ENCODE measurements at places on chromosomes 1 and 21.
A peak's percentile ranks its signal among the peaks of the same experiment; 100 is the strongest.

- DNase-seq, result no peak
Observed at GRCh38 chr1:83064589-83065242, 934.2 kb downstream of the TTLL7 start.

DNA sequence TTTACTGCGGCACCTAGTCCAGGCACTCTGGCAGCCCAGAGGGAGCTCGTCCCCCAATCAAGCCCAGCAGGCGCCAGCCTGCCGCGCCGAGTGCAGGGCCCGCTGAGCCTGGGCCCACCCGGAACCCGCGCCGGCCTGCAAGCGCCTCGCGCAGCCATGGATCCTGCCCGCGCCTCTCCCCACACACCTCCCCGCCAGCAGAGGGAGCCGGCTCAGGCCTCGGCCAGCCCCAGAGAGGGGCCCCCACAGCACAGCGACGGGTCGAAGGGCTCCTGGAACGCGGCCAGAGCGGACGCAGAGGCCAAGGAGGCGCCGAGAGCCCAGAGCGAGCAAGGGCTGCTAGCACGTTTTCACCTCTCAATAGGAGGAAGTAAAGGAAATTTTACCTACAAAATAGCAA lies 767.0 kb downstream of the MRPL39 start:
- no peak for DNase-seq

- DNase-seq, result no peak
Observed at GRCh38 chr1:116123837-116124533, 12.8 kb downstream of the MAB21L3 start.

DNA sequence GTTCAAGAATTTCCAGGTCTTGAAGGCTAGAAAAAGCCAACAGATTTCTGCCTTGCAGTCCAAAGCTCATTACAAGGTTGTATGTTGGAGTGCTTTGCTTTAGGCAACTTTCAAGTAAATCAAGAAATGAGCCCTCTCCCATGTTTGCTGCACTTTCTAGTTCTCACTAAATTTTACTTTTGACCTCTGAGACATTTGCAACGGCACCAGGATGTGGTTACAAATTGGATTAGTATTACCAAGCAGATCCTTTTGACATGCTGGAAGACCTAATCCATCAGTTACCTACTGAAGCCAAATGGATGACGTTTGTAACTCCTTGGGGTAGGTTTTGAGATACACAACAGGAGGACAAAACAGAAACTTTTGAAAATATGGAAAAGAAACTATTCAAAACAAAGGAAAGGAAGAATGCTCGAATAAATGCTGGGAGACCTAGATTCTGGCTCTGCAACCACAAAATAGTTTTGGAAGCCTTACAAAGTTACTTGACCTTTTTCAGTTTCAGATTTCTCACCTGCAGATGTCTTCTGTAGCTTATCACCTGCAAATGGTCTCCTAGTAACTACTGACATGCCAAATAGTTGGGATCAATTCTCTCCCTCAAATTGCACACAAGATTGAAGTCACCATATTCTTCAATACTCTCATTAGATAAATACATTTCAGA lies 251.7 kb upstream of the ADGRL2 start:
- no peak for DNase-seq

GRCh38 chr1:233662575-233663304 lies 48.8 kb downstream of the KCNK1 start:
- no peak for DNase-seq

DNA sequence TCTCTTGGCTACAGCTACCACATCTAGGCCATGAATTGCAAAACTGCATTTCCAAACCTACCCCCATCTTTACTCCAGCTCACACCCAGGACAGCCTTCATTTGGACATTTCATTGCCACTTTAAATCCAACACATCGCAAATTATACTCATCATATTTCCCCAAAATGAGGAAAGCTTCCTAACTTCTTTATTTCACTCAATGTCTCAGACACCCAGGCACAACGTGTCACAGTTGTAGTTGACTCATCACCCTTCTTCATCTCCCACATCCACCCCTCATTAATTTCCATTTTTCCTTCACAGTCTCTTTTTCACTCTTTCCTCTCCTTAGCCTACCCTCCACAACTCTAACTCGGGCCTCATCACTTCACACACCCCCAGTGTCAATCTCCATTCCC lies 6.7 kb downstream of the OTUD7B start:
- no peak for DNase-seq

DNA sequence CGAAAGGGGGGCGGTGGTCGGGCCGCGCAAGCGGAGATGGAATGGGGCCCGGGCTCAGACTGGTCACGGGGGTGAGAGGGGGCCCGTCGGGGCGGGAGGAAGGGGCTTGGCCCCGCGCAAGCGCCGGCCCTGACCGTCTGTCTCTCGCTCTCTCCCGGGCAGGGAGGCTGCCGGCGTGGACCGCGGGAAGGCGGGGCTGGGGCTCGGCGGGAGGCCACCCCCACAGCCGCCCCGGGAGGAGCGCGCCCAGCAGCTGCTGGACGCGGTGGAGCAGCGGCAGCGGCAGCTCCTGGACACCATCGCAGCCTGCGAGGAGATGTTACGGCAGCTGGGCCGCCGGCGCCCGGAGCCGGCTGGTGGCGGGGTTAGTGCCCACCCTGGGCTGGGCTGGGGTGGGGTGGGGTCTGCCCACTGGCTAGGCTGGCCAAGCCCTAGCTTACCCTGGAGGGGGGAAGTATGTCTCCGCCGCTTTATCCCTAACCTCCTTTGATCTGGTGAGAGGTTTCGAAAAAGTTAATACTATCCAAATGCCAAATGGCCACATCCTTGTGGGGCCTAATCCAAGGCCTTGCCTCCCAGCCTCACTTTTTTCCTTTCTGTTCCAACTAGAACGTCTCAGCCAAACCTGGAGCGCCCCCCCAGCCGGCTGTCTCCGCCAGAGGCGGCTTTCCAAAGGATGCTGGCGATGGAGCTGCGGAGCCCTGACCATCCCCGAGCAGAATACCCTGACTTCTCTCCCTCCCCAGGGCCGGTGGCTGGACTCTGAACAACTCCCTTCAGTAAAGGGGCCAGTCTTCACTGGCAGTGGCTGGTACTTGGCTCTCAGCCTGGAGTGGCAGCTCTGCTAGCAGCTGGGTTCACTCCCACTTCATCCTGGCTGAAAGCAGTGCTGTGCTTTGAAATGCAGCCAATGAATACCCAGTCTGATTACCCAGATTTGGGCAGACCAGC lies 636 bp upstream of the YRDC start:
- DNase-seq, result peak; percentile 91

GRCh38 chr1:59500950-59501742 lies 204.3 kb downstream of the FGGY start:
- no peak for DNase-seq

- no peak for DNase-seq
Observed at GRCh38 chr1:206098242-206098919, 18.8 kb downstream of the AVPR1B start.

DNA sequence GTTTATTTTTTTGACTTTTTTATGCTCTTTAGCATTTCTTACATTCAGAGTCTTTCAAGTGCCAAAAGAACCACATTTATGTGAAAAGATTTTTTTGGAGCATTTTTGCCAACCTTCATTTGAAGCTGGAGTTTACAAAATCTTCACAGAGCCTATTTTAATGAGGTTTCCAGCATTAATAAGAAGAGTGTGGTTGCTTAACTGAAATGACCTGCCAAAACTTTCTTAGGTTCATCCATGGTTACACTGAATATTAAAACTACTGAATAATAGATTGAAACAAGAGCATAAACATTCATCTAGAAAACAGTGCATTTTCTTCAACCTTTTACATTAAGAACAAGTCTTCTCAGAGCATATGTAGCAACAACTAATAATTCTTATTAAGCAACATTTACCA lies 672.3 kb upstream of the CXADR start:
- DNase-seq, result no peak

DNA sequence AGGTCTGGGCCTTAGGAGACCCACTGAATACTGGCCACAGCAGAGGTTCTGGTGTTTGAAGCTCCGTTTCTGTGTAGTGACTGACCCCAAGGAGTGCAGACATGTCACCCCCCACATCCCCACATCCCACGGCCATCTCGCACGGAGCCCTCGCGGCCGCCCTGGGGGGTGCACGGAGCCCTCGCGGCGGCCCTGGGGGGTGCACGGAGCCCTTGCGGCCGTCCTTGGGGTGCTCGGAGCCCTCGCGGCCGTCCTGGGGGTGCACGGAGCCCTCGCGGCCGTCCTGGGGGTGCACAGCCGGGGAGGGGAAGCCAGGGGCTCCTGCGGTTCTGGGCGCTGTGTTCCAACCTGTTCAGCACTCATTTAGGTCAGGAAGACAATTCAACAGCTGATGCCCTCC lies 68.4 kb downstream of the SCCPDH start:
- no peak for DNase-seq

DNA sequence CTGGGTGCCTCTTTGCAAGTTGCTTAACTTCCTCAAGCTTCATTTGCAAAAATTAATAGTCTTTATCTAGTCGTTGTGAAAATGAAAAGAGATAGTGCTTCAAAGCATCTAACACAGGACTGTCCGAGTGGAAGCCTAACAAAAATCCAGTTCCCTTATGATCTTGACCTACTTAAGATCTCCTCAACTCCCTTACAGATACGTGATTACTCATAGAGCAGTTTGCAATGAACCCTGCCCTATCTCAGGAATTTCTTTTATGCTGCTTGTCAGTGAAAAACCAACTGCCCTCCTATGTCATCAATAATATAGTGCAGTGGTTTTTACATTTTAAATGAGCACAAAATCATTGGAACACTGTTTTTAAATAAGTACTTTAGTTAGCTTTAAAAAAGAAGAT lies 314.3 kb downstream of the BACH1 start:
- peak; percentile 3 for DNase-seq

GRCh38 chr1:2126331-2127186 lies 68.0 kb downstream of the FAAP20 start:
- DNase-seq, result no peak

GRCh38 chr1:99784143-99784542 lies 17.7 kb upstream of the FRRS1 start:
- no peak for DNase-seq

GRCh38 chr1:11058595-11059154 lies 1.1 kb downstream of the SRM start:
- no peak for DNase-seq

GRCh38 chr1:61082311-61083012 lies at the start of gene NFIA:
Gene NFIA (plus strand): TSS chr1:61082561.
- peak; percentile 62 for DNase-seq

DNA sequence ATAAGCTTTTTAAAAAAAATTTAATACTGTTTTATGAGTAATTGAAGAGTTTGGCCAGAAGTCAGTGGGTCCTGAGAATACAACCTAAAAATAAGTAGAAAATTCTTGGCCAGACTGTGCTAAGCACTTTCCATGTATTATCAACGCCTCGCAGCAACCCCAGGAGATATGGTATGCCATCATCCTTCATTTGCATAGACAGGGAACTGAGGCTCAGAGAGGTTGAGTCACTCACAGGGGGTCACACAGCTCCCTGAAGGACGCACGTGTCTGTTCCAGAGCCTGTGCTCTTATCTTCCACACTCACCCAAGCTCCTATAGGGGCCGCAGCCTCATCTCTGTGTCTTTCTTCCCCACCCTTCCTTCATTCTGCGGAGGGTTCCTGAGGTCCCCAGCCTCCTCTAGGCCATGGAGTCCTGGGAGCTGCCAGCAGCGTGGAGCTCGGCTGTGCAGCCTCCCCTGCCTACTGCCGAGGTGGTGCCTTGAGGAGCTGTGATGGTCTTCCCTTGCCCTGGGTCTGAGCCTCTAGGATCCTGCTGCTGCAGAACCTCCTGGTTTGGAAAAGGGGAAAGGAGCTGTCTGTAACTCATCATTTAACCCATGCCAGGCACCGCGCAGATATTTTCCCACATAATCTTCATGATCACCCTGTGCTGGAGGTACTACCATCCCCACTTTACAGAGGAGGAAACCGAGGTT lies 30.3 kb upstream of the ECE1 start:
- no peak for DNase-seq

DNA sequence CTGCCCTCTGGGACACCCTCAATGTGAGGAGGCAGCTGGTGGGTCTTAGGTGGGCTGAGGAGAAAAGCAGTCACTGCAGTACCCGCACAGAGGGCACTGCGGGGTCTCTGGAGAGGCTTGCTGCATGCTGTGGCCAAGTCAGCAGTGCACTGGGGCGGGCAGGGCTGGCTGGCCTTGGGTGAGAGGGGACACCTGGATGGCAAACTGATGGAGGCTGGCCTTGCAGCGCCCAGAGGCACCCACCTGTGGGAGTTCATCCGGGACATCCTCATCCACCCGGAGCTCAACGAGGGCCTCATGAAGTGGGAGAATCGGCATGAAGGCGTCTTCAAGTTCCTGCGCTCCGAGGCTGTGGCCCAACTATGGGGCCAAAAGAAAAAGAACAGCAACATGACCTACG lies 3.2 kb downstream of the ELF3 start:
- DNase-seq, result no peak

DNA sequence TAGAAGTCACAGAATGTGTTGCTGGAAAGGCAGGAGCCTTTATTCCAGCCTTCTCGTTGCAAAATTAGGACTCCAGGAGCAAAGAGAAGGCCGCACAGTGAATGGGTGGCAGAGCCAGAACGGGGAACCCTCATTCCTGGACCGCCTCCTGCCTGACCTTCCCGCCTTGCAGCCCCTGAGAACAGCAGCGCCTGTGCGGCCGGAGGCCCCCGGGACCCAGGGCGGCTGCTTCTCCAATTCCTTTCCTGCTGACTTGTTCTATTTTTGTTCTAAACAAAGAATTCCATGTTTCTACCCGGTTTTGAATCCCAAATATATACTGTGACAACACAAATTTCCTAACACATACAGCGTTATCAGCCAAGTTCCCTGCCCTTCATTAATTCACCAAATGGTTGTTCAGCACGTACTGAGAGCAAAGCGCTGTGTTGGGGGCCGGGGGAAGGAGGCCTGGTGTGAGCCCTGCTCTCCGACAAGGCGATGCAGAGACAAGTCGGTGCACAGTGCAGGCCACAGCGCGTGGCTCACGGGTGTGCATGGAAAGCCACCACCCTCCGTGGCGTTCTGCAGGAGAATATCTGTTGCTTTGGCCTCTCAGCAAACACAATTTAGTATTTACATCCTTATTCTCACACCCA lies 31.9 kb upstream of the COL6A2 start:
- no peak for DNase-seq

- no peak for DNase-seq
Observed at GRCh38 chr1:61053712-61054600, 28.4 kb upstream of the NFIA start.

DNA sequence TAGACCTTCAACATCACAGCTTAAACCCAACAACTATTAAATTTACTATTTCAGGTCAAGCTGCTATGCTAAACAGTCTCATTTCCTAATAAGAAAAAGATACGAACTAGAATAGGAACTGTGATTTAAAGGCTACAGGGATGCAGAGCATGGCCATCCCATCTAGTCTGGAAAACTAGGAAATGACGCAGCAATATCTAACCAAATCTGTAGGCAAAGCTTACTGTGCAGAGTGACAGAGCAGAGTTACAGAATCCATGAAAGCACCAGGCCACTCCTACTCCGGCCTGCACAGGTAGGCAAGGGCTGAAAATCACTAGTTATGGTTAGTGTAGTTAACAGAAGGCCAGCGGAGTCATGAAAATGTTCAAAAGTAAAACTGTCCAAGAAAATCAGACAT lies 2.1 kb downstream of the HLCS start:
- no peak for DNase-seq

- no peak for DNase-seq
Observed at GRCh38 chr1:27884006-27884954, 11.9 kb downstream of the THEMIS2 start.

- DNase-seq, result no peak
Observed at GRCh38 chr21:44329086-44329889, 9.9 kb downstream of the CFAP410 start.

- DNase-seq, result peak; percentile 13
Observed at GRCh38 chr1:230986976-230987375, 8.1 kb downstream of the ARV1 start.

- peak; percentile 47 for DNase-seq
Observed at GRCh38 chr21:45819478-45820170, 161.9 kb upstream of the COL6A1 start.

GRCh38 chr1:50148142-50148923 lies 39.6 kb downstream of the ELAVL4 start:
- no peak for DNase-seq

All from astrocyte of the hippocampus (primary cell).